ENCODE measurements at places on chromosomes 5 and 9.

- no peak for DNase-seq
These were observed at the start of gene ACTBL2 for GRCh38 chr5:57482671-57483106. Gene ACTBL2, minus strand, starts transcription at chr5:57482811. Its CDS starts 104 bp downstream, at chr5:57482707.

GRCh38 chr9:132875159-132875558 lies 2.9 kb downstream of the AK8 start:
- no peak for DNase-seq

DNA sequence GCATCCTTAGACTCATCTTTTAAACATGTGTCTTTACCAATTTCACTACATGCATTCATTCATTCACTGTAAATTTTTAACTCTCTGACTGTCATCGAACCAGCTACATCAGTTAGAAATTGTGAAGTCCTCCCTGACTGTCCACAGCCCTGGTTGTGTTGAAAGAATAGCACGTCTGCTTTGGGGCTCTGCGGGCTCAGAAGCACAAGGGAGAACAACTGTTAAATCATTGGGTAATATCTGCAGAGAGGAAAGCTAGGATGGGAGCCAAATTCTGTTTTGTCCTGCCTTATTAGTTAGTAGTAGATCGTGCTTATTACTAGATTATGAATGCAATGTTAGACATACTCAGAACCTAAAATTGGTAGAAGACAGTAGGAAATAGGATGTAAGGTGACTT lies 26.3 kb upstream of the FAM120AOS start:
- DNase-seq: no peak

DNA sequence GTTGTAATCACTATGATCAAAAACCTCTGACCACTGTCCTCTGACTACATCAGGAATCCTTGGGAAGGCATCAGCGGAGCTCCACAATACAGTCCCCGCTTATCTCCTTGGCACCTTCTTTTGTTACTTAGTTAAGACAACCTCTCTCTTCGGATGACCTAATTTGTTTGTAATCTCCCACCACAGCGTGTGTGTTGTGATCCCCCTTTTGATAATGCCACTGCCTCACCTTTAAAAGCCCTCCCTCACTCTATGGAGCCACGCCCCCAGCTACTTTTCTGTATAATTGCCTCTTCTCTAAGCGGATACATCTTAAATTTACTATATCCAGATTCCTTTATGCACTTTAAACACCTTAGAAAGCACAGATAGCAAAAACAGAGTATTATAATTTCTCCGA lies 35.9 kb downstream of the OR2Y1 start:
- no peak for DNase-seq

GRCh38 chr9:120038342-120038741 lies 541.6 kb downstream of the CDK5RAP2 start:
- DNase-seq: no peak

- DNase-seq: peak; percentile 35
These were observed 394 bp downstream of the TLR4 start for GRCh38 chr9:117704597-117704996.

DNA sequence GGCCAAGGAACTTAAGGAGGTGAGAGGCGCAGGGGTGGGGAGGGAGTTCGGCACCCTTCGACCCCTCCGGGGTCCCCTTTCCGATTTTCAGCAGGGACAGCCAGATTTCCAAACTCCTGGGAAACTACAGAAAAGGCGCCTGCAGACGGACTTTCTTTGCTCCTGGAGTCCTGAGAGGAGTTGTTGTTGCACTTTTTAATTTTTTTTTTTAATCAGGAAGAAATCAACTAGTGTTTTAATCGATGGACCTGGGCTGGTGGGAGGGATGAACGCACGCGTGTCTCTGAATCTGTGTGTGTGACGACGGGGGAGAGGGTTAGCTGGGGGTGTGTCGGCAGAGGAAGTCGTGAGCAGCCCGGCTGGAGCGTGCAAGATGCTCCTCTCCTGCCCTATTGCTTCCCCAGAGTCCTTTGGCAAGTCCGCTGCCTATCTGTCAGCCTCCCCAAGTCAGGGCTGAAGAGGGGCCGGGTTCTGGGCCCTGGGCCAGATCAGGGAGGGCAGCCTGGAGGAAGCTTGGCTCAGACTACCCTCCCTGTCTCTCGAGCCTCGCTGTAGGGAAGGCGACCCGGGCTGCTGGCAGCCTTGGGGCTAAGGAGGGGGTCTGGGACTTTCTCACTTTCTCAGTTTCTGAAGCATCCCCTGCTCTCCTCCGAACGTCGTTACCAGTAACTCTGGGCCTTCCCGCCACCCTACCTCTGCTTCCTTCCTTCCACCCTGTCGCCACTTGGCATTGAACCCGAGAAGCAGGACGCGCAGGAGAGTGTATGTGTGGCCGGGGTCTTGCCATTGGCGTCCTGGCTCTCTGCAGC lies 731 bp downstream of the PRR16 start:
- DNase-seq: no peak

- DNase-seq: no peak
These were observed 22.1 kb downstream of the GABRP start for GRCh38 chr5:170805666-170806065.

- peak; percentile 71 for DNase-seq
These were observed 32.5 kb upstream of the RAB14 start for GRCh38 chr9:121233906-121234831.

GRCh38 chr5:149688406-149688805 lies 41.7 kb upstream of the PPARGC1B start:
- DNase-seq: no peak

DNA sequence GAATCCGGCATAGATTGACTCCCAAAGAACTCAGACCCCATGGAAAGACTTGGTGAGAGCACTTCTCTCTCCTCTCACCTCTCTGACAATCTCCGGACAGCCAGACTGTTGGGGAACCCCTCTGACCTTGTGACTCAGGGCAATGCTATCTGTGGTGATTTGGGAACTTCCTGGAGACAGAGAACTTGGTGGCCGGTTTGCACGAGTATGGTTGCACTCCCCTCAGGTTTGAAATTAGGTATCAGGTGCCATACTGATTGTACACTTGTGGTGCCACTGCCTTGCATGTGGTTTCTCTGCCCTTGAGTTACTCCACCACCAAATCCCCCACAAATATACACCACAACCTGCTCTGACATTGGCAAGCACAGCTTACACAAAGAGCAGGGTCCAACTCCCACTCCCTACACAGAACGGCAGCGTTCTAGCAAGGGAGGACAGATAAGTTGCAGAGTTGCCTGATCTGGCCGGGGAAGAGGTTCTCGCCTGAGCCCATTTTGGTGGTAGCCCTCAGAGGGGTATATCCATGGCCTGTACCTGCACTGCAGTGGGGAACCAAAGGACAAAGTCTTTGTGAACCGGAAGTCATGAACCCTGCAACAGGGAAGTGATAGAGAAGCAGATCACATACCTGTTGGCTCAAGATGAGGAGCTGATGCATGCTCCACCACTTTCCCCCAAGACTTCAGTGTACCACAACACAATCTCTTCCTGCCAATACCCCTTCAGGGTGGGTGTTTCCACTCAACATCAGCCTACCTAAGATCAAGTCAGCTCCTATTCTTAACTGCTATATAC lies 255.1 kb downstream of the MCTP1 start:
- peak; percentile 26 for DNase-seq

- DNase-seq: no peak
These were observed 189.6 kb downstream of the NR3C1 start for GRCh38 chr5:143213851-143214363.

GRCh38 chr5:72248410-72248981 lies 71.5 kb downstream of the MRPS27 start:
- no peak for DNase-seq
